ENCODE measurements at places on chromosomes 1 and 21.

- DNase-seq = peak; percentile 88
These were observed 41.6 kb upstream of the AGL start for GRCh38 chr1:99808391-99809115.

GRCh38 chr21:44938772-44939531 lies 877 bp upstream of the SLX9 start:
- no peak for DNase-seq

- peak; percentile 18 for DNase-seq
These were observed 940 bp upstream of the PLA2G2C start for GRCh38 chr1:20187103-20187812.

DNA sequence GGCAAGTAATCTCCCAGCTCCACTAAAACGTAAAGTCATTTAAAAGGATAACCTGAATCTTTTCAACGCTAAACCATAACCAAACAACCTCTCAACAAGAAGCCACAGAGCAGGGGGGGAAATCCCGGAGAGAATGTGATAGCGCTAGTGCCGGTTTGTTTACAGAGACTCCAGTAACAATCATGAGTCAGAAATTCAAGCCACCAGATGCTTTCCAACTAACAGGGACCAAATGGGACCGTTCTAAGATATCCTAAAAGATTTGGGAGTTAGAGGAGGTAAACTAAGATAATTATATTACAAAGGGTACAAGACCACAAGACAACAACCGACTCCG lies 825 bp downstream of the DCAF8 start:
- peak; percentile 48 for DNase-seq

DNA sequence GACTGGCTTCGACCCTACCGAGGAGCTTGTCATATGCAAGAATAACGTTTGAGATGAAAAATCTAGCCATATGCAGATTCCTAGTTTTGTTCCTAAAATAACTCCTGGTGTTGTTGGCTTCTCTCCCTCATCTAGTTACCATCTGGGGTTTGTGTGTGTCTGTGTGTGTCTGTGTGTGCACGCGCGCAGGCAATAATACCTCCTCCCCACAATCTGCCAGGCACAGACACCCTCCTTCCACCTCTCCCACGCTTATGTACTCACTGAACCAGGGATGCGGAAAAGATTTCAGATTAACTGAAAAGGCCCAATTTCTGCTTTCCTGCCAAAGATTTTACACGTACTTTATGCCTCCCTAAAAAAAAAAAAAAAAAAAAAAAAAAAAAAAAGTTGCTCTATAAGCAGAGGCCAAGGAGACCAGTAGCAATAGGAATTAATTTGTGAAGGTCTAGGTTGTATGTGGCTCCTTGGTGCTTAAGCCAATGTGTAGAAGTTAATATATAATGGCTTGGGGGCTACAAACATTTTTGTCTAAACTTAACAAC lies 452.7 kb downstream of the NUF2 start:
- DNase-seq = no peak

GRCh38 chr1:247914941-247915662 lies 5.0 kb upstream of the OR2T8 start:
- no peak for DNase-seq

DNA sequence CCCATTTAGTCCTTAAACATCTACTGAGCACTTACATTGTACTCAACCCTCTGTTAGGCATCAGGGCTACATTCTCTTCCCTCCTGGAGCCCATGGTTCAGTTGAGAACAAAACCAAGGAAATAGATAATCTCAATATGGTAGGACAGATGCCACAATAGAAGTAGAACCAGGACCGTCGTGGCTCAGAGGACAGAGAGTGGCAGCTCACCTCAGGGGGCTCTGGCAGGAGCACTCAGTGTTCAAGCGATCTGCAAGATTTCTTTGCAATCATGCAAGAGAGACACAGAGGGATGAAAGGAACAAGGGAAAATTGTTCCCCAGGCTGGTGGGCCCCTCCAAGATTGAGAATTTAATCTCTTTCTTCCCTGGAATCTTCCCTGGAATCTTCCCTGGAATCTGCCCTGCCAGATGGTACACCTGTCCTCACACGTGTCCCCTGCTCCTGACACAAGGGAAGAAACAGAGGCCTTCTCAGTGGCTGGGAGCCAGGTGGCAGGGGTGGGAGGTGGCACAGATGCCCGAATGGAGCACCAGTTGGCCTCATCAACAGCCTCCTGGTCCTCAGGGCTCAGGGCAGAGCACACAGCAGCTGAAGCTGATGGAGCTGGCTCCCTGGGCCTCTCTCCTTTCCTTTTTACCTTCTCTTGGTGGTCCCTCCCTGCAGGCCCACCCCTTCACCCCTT lies 135.4 kb downstream of the PLXNA2 start:
- DNase-seq = no peak

GRCh38 chr1:49160677-49161076 lies 384.0 kb upstream of the BEND5 start:
- no peak for DNase-seq

GRCh38 chr1:71463144-71463543 lies 382.3 kb upstream of the ZRANB2 start:
- no peak for DNase-seq

DNA sequence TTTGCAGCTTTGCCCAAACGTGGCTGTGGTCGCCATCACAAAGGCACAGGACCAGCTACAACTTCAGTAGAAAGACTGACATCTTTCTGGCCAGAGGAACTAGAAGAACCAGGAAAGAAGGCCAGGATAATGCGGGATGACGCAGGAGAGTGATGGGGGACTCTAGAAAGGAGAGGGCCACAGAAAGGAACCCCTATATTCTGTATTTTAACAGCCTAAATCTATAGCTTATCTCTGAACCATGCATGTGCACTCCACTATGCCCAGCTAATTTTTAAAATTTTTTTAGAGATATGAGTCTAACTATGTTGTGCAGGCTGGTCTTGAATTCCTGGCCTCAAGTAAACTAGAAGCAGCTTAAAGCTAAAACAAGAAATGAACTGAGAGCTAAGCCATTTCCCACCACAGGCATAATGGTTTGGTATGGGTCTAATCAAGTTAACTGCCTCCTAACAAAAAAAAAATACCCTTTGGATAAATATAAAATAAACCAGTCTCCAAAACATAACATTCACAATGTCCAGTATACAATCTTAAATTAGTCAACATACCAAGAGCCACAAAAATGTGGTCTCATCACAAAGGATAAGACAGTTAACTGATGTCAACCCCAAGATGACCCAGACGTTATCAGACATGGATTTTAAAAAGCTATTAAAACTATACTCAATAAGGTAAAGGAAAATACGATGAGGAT lies 18.0 kb downstream of the LTN1 start:
- no peak for DNase-seq

GRCh38 chr1:26195805-26196204 lies 5.4 kb downstream of the CATSPER4 start:
- DNase-seq = no peak

DNA sequence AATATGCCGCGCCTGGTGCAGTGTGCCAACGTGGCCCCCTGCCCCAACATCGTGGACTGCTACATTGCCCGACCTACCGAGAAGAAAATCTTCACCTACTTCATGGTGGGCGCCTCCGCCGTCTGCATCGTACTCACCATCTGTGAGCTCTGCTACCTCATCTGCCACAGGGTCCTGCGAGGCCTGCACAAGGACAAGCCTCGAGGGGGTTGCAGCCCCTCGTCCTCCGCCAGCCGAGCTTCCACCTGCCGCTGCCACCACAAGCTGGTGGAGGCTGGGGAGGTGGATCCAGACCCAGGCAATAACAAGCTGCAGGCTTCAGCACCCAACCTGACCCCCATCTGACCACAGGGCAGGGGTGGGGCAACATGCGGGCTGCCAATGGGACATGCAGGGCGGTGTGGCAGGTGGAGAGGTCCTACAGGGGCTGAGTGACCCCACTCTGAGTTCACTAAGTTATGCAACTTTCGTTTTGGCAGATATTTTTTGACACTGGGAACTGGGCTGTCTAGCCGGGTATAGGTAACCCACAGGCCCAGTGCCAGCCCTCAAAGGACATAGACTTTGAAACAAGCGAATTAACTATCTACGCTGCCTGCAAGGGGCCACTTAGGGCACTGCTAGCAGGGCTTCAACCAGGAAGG lies 4.3 kb downstream of the GJB3 start:
- no peak for DNase-seq

- no peak for DNase-seq
These were observed 4.5 kb downstream of the PMVK start for GRCh38 chr1:154931940-154932487.

DNA sequence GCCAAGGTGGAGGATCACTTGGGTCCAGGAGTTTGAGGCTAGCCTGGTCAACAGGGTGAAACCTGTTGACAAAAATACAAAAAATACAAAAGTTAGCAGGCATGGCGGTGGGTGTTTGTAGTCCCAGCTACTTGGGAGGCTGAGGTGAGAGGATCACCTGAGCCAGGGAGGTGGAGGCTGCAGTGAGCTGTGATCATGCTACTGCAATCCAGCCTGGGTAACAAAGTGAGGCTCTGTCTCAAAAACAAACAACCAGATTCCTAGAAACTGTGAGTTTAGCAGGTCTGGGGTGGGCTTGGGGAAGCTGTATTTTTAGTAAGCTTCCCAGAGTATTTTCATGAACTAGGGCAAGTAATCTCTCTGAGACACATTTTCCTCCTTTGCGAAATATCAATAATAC lies 5.2 kb upstream of the MYOM3 start:
- DNase-seq = no peak

GRCh38 chr1:119919241-119919640 lies 22.9 kb upstream of the ADAM30 start:
- DNase-seq = no peak

DNA sequence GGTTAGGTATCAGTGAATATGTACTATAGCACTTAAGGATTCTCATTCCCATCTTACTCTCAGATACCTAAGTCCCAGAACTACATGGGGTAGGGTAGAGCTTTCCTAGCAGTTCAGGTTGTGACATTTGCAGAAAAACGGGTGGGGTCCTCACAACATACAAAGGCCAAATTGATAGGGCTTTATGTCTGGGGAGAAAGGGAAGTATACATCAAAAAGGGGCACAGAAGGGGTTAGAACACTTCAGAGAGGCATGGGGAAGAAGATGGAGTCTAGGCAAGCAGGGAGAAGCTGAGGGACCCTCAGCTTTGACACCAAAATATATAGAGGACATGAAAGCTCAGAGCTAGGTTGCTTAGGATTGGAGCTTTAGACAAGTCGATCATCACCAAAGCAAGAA lies 3.6 kb downstream of the UROD start:
- DNase-seq = no peak

GRCh38 chr1:71908303-71908702 lies 374.0 kb downstream of the NEGR1 start:
- DNase-seq = peak; percentile 45

DNA sequence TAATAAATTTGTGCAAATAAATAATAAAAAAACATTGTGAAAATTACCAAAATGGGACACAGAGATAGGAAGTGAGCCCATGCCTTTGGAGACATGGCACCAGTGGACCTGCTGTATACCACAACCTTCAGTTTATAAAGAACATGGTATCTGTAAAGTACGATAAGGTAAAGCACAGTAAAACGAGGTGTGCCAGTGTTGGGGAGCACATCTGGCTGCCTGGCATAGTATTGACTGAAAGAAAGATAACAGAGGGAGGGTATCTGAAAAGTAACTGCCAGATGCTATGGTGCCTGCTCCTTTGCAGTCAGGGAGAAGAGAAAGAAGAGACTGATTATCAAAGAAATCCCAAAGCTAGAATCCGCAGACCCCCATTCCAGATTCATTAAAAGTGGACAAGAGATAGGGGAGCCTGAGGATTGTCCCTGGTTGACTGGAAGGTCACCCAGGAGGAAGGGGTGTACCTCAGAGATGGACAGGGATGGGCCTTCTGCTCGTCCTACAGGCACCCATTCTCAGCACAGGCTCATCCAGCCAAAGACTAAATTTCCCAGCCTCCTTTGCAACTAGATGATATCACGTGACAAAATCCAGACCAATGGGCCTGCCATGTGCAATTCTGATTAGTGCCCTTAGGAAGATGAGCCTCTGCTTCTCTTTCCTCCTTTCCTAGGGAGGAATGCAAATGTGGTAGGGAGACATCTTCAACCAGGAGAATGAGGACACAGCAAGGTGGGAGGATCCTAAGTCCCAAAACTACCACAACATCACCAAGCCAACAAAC lies 12.9 kb upstream of the ETS2 start:
- DNase-seq = no peak

- no peak for DNase-seq
These were observed 30.2 kb upstream of the EXOSC10 start for GRCh38 chr1:11129649-11130390.

DNA sequence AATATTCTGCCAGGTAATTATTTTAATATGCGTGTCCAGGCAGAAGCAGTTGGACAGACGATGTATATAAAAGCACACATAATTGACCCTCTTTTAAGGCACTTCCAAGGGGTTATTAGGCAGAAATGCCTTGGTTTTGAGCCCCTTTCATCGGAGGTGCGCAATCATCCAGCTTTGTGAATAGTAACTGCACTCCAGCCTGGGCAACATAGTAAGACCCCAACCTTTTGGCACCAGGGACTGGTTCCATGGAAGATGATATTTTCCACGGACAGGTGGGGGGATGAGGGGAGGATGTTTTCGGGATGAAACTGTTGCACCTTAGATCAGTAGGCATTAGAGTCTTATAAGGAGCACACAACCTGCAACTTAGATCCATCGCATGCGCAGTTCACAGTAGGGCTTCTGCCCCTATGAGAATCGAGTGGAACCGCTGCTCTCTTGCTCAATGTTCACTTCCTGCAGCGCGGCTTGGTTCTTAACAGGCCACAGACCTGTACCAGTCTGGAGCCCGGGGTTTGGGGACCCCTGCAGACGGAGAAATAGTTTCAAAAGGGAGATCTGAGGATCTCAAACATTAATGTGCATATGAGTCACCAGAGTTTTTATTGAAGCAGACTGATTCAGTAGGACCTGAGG lies 1.8 kb upstream of the MCOLN2 start:
- no peak for DNase-seq

DNA sequence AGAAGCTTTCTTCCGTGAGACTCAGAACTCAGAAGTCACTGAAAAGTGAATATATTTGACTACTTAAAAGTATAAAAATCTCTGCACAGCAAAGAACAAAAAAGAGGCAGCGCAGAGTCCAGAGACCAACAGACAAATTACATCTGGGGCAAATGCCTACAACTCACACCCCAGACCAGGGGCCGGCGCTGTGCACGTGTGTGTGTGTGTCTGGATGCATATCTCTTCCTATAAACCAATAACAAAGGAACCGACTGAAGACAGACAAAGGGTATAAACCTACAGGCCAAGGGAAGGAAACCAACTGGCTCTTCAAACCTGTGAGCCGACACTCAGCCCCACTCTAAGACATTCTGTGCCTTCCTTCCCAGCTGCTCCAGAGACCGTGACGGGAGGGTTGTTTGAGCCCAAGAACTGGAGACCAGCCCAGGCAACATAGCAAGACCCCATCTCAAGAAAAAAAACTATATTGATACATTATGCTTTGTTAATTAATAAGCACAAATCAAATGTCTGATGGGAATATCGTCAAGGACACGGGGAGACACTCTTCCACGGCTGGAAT lies 18.8 kb downstream of the WNT9A start:
- no peak for DNase-seq

GRCh38 chr1:216632980-216633379 lies 90.2 kb downstream of the ESRRG start:
- DNase-seq = no peak

Data from NCI-H2029 (cell line).